ENCODE measurements at places on chromosomes 7 and 10.

GRCh38 chr10:120827251-120827875 is 23.8 kb upstream of the WDR11 start:
- no peak for DNase-seq

- no peak for DNase-seq
Observed at GRCh38 chr10:218798-219197, 83.5 kb downstream of the ZMYND11 start.

DNA sequence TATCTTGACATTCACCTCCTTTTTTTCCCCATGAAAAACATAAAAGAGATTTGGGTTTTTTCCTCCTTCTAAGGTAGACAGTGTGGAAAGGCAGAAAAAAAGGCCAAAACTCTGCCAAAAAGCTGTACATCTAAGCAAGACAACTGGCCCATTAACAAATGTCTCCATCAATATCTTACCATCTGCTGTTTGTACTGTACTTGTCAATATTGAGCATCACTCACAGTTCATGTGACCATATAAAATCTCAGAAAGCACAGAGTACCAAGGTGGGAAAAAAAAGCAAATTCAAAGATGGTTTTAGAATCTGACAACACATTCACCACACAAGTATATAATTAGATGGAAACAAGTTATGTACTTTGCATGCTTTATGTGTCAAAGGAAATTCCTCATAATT is 52.6 kb downstream of the CACNA2D1 start:
- DNase-seq = no peak

- no peak for DNase-seq
Observed at GRCh38 chr7:157753713-157754415, 417.1 kb downstream of the DNAJB6 start.

GRCh38 chr10:122112625-122113160 is 123.7 kb downstream of the TACC2 start:
- peak; percentile 28 for DNase-seq

All from hematopoietic multipotent progenitor cell treated with erythropoietin and hydrocortisone succinate and interleukin-3 and kit ligand, for 8 days (in vitro differentiated cells).